Aorta (tissue), 5 donors: ENCODE measurements at places on chromosomes 2 and 18.

- DNase-seq: no peak
Measured at GRCh38 chr2:174577967-174578589, 19.5 kb downstream of the WIPF1 start.

DNA sequence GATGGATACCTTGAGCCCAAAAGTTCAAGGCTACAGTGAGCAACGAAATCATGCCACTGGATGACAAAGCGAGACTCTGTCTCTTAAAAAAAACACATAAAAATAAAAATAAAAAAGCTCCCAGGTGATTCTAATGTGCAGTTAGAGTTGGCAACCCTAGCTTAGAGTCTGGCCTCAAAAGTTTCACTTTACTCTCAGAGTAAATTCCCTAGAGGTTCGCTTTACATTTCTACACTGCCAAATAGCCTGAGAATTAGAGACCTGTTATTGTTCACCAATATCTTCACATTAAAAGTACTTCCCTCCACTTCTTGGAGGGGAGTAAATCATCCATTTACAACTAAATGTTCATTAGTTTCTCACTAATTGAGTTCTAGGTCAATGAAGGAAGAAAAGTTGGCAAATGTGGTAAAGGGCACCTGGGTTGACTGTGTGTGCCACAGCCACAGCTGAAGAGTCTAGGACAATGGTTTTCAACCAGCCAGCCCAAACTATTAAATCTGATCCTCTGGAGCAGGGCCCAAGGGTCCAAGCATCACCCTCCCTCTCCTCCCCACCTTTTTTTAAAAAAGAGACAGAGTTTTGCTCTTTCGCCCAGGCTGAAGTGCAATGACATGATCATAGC is 15.2 kb upstream of the TMEM37 start:
- DNase-seq: no peak

DNA sequence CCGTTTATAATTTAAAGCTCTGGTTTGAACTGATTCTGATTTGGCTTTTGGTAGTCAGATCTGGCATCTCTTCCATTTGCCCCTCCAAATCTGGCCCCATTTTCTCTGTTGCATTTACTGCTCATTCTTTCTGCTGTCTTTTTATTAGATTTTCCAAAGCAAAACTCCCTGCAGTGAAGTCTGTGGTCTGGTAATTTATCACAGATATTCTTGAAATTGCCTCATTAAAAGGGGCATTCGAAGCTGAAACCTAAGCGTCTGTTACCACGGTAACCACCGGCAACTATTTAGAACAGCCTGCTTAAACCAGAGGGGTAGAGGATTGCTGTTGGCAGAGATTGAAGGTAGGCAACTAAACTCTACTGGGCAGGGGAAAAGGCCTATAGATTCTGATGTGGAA is 111.5 kb upstream of the UPP2 start:
- DNase-seq: no peak

DNA sequence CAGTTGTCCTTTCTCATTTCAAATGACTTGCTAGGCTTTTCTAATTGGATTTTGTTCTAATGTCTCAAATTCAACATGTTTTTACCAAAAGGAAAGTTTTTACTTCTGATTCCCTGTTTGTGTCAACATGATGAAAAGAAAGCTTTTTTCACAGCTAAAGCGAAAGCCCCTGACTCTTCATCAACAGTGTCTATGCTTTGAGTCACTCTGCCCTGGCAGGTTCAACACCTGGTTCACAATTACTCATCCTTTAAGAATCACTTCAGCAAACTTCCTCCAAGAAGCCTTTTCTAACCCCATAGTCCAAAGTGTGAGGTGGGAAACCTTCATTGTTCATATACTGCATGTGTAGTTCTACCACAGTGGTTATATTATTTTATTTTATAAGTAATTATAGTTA is 7.6 kb upstream of the DSG2 start:
- no peak for DNase-seq

DNA sequence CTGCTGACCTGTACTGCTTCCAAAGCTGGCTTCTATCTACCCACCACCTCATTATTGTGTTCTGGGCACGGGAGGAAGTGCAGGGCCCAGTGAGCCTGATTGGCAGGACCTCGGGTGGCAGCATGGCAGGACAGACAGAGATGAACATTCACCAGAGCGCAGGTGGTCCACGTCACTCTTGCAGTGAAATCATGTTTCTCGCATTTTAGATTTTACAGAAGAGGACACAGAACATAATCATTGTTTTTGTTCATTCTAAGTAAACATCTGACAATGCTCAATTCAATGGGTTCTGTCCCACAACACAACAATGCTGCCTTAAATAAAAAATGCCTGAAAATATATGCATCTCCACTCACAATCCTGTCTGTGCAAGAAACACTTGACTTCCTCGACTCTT is 11.5 kb upstream of the BIN1 start:
- no peak for DNase-seq
